ENCODE measurements at places on chromosomes 2 and 18. TPM values are rescaled to one million over a fixed set of nuclear protein-coding genes. Genes with fewer than 3 reads are reported as not detected.

Gene GPC1
- total RNA-seq: 12.5 TPM

- peak; percentile 70 for DNase-seq
Measured at GRCh38 chr2:236164201-236164924, 3.8 kb downstream of the GBX2 start.

Gene CAPN13
- not detected for total RNA-seq

- DNase-seq: no peak
Measured at GRCh38 chr18:2104620-2105462, 466.5 kb downstream of the METTL4 start.

GRCh38 chr2:176984987-176985386 is 227.6 kb upstream of the HNRNPA3 start:
- no peak for DNase-seq

Gene L3MBTL4
- total RNA-seq: 10.2 TPM

- DNase-seq: no peak
Measured at GRCh38 chr2:131027566-131028528, 65.4 kb downstream of the FAM168B start.

Gene CFAP53
- 0.13 TPM for total RNA-seq

GRCh38 chr18:38028946-38029345 is 463.3 kb upstream of the CELF4 start:
- DNase-seq: no peak

- no peak for DNase-seq
Measured at GRCh38 chr2:31171142-31171541, 32.9 kb upstream of the GALNT14 start.

Gene GREB1L
- total RNA-seq: 11.3 TPM

GRCh38 chr18:422966-423365 is 77.5 kb downstream of the COLEC12 start:
- no peak for DNase-seq

DNA sequence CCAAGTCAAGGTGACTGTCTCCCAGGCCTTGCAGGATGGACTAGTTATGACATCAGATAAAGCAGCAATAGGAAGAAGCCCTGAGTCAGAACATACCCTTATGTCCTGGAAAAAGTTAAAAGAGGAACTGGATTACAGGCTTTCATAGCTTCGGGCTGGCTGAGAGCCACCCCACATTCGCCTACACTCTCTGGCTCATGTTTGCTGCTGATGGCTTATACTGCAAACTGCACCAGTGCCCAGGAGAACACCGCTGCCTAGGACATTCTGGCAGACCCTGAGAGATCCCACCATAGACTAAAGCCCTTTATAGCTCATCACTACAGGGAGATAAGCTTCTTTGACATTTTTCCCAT is 20.3 kb downstream of the SLC8A1 start:
- DNase-seq: peak; percentile 29

GRCh38 chr2:161269111-161269510 is 39.1 kb upstream of the PSMD14 start:
- no peak for DNase-seq

- peak; percentile 26 for DNase-seq
Measured at GRCh38 chr2:231355508-231356465, 39.7 kb upstream of the B3GNT7 start.

DNA sequence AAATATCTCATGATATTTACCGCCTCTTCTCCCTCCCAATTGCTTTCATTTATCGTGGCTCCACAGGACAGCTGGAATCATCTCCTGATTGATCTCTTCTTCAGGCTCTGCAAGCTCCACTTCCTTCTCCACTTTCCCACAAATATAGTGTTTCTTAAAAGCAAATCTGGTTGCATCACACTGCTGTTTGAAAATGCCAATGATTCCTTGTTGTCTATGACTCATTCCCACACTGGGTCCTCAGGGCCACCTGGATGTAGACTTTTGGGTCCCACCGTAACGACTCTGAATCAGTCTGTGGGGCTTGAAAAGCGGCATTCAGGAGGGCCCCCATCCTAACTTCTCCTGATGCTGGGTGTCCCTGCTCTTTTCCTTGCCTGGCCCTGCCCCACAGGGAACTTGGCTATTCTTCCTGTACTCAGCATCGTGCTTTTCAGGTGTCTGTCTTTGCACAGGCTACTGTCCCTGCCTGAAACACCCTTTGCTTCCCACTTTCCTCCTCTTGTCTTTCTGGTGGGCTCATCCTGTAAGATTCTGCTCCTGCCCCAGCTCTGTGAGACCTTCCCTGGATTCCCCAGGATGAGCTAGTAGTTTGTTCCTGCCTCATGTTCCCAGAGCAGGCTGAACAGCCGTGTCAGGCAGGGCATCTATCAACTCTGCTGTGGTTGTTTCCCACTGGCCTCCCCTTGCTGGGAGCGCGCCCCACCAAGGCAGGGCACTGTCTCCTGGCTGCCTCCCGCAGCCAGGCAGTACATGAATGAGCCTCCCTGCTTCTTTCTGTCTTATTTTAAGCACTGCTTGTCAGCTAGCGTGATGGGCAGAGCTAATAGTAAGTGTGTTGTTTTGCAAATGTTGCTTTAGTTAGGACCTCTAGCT is 111.9 kb downstream of the KCTD1 start:
- DNase-seq: no peak

DNA sequence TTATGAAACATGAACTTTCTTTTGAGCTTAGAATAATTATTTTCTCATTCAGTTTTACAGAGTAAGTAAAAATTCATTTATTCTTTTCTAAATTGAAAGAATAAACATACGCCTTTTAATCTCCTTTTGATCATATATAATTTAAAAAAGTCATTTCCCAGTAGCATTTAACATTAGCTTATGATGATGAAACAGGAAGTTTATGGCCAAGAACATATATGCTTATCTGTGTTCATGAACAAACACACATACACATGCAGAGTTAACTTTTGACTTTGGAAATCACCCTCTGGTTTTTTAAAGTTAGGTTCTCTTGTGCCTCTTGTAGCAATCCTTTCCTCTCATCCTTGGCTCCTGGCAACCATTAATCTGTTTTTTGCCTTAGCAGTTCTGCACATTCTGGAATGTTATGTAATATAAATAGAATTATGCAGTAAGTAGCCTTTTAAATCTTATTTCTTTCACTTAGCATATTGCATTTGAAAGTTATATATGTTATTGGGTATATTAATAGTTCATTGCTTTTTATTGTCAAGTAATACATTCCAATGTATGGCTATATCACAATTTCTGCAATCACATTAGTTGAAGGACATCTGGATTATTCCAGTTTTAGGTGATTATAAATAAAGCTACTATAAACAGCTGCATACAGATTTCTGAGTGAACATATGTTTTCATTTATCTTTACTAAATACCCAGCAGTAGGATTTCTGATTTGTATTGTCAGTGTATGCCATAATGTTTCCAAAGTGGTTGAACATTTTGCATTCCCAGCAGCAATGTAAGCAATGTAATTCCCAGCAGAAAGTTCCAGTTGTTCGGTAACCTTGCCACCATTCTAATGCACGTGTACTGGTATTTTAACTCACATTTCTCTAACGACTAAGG is 210.3 kb downstream of the ZRANB3 start:
- no peak for DNase-seq

- no peak for DNase-seq
Measured at GRCh38 chr2:71064754-71065621, 3.5 kb upstream of the NAGK start.

GRCh38 chr18:5393779-5394178 is 98.3 kb upstream of the ZBTB14 start:
- no peak for DNase-seq

Gene CCDC85A
- total RNA-seq: 2.2 TPM

Gene NTSR2
- total RNA-seq: not detected

GRCh38 chr2:32357318-32358110 is 691 bp downstream of the BIRC6 start:
- peak; percentile 55 for DNase-seq

Gene CPLX4
- total RNA-seq: not detected

- no peak for DNase-seq
Measured at GRCh38 chr2:105301646-105302045, 27.9 kb downstream of the TGFBRAP1 start.

- DNase-seq: no peak
Measured at GRCh38 chr2:161161074-161161706, 962 bp downstream of the TANK start.

Gene EHBP1
- total RNA-seq: 13.1 TPM

GRCh38 chr2:139067072-139067471 is 286.9 kb upstream of the NXPH2 start:
- no peak for DNase-seq

Gene ESPNL
- not detected for total RNA-seq

GRCh38 chr2:30730736-30731647 is 76.3 kb downstream of the CAPN13 start:
- no peak for DNase-seq

GRCh38 chr2:190863946-190864345 is 16.7 kb upstream of the GLS start:
- no peak for DNase-seq

- DNase-seq: no peak
Measured at GRCh38 chr2:16852651-16853050, 187.0 kb upstream of the CYRIA start.

DNA sequence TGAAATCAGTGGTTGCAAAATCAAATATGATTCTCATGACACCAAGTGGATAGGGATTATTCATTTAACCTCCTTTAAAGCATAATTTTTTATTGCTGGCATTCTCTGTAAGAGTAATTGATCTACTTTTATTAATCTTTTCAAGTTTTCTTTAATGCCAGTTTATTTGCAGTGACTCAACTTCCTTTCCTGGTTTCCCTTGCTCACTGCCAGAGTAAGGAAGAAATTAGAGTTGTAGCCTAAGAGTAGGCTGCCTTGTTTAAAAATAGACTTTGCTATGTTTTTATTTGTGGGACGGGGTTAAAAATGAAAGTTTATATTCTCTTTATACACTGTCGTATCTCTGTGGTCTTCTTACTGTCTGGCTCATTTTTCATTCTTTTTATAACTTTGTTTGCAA is 148.6 kb downstream of the WDR7 start:
- DNase-seq: peak; percentile 51

- no peak for DNase-seq
Measured at GRCh38 chr18:72819050-72819449, 48.7 kb downstream of the NETO1 start.

Gene SP140
- total RNA-seq: not detected

DNA sequence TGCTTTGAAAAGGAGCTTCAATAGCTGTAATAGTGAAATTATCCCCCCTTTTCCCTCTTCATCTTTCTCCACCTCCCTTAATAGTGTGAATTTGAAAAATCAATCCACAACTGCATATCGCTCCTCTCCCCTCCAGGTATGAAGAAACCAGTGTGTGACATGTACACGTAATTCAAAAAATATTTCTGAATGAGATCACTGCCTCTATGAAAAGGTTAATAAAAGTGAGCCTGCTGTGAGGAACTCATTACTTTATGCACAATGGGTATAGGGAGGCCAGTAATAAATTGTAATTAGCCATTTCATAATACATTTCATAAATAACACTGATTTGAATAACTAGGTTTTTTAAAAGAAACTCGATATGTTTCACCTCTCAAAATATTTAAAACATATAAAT is 209.0 kb upstream of the KYNU start:
- no peak for DNase-seq

- DNase-seq: no peak
Measured at GRCh38 chr2:56333812-56334485, 150.2 kb downstream of the CCDC85A start.

Gene STARD6
- total RNA-seq: 0.13 TPM

GRCh38 chr2:73998451-73998850 is 13.7 kb downstream of the TET3 start:
- no peak for DNase-seq

Gene RNMT
- total RNA-seq: 16.8 TPM

GRCh38 chr2:70927641-70928040 is 8.1 kb upstream of the ATP6V1B1 start:
- no peak for DNase-seq

DNA sequence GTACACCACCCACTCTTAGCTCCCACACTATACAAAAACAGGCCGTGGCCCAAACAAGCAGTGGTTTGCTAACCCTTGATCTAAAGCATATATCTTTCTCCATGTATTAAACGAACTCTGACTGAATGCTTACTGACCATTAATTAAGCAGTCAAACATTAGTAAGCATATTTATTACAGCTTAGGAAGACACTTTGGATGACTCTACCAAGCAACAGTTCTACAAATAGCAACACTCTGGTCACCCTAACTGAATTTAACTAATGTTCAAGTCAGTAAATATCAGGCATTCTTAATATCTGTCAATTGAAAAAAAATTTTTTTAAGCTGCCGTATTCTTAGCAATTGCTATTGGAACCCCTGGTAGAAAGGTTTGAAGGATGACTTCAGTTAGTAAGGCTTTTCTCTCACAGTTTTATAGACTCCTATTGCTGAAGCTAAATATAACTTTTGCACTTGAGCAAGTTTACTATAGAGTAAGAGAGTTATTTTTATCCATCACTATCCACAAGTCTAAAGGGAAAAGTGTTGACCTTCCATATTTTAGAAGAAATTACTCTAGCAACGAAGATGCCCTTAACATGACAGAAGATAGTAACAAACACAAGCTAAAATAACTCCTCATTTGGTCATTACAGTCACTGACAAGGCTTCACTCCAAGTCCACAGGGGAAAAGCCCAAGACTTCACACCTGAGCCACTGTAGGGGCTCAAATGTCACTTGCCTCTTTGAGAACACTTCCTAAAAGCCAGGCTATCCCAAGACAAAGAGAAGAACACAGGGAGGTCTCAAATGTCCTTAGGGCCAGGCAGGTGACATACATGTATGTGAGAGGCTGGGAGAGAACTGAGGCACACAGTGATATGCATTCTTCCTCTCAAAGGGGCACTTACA is 74.4 kb downstream of the RTN4 start:
- DNase-seq: no peak

DNA sequence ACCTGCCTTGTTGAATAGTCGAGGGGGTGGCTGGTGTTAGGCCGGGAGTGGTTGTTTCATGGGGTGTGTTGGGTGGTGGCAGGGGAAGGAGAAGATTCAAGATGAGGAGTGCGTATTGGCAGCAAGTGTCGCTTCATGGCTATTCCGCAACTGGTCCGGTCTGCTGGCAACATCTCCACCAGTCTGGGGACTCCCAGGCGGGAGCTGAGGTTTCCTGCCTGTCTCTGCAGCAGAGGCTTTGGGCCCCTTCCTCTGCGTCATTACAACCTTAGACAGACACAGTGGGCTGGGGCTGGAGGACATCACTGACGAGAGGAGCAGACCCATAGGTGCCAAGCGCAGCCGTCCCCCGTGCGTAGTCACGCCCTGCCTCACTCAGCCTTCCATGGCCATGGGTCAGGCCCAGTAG is 64.0 kb upstream of the MCFD2 start:
- no peak for DNase-seq

- DNase-seq: no peak
Measured at GRCh38 chr2:134869946-134870736, 31.7 kb downstream of the ACMSD start.

Data from dermis microvascular lymphatic vessel endothelial cell (primary cell).